SK-MEL-5 (cell line): ENCODE measurements at places on chromosomes 3 and 15. TPM values are rescaled to one million over a fixed set of nuclear protein-coding genes. Genes with fewer than 3 reads are reported as not detected.

TUSC7 gene
- not detected in 2 replicates for total RNA-seq

GLCE gene
- total RNA-seq: 41.9 and 43.3 TPM in 2 replicates

CPN2 gene
- not detected in 2 replicates for total RNA-seq

INTS14 gene
- total RNA-seq: 24.7 and 27.3 TPM in 2 replicates

MESP1 gene
- 0.74 and 0.88 TPM in 2 replicates for total RNA-seq

GUCA1C gene
- not detected in 2 replicates for total RNA-seq
